ENCODE measurements at places on chromosomes 2 and 18.

DNA sequence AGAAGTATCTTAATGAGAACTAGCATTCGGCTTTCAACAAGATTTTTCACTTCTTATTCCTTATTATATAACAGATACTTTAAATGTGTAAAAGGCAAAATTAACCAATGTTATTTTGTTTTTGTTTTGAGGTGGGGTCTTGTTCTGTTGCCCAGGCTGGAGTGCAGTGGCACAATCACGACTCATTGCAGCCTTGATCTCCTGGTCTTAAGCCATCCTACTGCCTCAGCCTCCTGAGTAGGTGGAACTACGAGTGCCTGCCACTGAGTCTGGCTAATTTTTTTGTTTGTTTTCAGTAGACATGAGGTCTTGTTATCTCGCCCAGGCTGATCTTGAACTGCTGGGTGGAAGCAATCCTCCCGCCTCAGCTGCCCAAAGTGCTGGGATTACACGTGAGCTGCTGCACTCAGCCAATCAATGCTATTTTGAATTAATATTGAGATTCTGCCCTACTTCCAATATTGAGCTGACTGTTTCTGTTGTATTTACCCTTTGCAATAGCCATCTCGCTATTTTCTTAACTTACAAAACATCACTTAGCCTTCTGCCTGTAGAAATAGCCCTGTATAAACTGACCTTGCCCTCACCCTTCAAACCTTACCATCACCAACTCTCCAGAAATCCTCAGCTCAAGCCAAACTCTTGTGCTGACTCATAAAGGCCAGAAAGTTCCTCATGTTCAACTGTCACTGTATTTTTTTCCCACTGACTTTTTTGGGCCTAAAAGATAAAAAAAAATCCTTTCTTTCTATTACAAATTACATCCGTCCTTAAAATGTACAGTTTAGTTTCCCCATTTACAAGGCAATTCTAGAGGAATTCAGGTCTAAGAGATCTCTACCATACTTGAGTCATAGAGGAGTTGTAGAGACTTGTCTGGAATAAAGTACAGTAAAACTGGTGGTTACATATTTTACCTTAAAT is 94.3 kb downstream of the OLA1 start:
- DNase-seq, result no peak

DNA sequence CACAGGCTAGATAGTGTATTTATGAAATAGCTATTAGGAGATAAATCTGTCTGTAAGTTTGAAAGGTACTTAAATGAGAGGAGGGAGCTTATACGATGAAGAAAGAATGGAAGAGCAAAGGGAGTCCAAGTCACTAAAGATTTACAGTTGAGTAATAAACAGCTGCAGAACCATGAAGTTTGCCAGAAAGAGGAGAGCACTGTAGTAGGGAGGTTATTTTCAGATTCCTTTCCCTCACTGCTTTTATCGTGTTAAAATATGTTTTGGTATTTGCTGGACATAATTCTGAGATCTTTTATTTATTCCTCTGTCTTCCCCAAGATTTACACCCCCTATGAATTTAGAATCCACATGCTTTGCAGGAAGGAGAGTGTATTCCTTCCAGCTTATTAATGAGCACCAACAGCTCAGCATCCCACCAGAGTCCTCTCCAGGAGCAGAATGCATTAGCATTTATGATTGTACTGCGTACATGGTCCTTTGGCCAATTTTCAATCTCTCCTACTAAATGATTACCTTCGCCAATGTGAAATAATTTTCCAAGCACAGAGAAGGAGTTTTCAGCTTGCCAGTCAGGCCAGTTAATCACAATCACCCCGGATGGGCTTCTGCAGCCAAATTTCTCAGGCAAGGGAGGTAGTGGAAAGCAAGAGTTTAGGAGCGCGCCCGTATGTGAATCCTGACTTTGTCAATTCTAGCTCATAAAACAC is 297.0 kb downstream of the NBAS start:
- DNase-seq, result no peak

DNA sequence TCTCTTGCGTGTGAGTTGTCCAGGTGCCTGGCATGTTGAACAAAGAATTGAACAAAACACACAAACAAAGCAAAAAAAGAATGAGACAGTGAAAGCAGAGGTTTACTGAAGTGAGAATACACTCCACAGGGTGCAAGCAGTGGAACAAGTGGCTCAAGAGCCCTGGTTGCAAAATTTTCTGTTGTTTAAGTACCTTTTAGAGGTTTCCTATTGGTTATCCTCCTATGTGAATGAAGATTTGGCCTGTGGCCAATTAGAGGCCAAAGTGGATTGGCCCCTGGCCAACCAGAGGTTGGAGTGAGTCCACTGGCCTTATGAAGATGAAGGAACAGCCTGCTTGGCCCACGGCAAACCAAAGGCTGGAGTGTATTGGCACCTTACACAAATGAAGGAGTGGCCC is 1188.5 kb upstream of the NRXN1 start:
- no peak for DNase-seq

DNA sequence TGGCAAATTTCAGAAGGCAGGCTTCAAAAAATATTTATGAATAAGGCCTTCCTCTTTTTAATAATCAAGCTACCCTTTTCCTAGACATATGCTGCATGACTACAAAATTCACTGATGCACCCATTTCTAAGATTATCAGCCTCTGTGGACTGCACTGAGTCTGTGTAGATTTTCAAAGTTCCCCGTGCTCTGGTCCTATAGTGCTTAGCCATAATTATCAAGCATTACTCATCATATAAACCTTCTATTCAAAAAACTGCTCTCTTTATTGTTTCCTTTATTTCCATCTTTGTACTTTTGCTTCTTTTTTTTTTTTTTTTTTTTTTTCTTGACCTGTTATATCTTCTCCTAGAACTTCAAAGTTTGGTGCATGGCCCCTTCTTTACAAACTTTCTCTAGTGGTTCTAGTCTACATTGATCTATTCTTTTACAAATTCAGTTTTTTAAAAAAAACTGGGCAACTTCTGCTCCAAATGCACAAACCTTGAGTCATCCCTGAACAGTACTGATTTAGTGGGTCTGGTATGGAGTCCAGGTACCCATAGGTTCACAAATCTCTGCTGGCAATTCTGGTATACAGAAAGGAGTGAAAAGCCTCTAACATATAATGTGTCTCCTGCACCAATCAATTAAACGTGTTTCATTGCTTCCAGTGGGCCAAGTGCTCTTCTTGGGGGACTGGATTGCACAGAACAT is 481.9 kb downstream of the NUP35 start:
- no peak for DNase-seq

GRCh38 chr2:37149626-37150322 is 7.0 kb downstream of the EIF2AK2 start:
- DNase-seq, result no peak
